NCI-H1105 (cell line): ENCODE measurements at places on chromosomes 2 and 18.

DNA sequence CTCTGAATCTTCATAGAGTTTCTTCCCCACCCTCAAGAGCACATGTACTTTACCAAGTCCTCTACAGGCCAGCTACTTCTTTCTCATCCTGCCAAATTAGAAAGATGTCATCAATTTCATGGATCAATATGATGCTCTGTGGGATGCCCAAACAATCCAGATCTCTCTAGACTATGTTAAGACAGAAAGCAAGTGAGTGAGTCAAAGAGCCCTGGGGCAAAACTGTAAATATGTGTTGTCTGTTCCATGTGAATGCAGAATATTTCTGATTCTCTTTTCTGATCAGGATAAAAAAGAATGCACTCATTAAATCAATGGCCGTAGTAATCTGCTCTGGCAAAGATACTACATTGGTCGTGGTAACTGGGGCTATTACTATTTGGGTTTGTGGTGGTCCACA is 53.1 kb upstream of the ROCK2 start:
- no peak for DNase-seq

DNA sequence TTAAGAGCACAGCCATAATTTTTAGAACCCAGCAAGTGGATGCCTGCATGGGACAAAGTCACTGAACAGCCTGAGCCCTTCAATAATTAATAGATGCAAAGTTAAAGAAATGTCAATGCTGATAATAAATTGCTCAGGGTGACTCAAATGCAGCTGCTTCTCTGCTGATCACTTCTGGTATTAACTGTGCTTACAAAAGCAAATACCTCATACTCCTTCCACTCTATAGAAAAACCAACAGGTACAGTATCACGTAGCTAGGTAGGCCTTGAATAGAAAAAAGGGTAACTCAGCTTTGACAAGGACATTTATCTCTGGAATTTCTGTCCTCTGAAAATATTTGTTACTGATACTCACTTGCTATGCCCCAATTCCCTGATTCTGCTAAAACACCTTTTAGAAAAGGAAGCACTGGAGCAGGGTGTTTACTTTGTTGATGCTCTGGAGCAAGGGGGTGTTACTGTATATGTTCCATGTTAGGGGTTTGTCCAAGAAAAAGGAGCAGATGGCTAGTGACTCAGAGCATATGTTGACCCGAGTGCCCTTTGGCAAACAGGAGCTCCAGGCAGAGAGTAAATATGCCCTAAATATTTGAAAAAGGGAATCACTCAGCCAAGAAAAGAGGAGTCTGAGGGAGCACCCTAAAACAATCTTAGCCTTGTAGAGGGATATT is 59.1 kb upstream of the RTN4 start:
- DNase-seq, result no peak

GRCh38 chr2:144546933-144547332 is 27.0 kb upstream of the ZEB2 start:
- no peak for DNase-seq

GRCh38 chr2:37361216-37361815 is 16.9 kb downstream of the QPCT start:
- no peak for DNase-seq

DNA sequence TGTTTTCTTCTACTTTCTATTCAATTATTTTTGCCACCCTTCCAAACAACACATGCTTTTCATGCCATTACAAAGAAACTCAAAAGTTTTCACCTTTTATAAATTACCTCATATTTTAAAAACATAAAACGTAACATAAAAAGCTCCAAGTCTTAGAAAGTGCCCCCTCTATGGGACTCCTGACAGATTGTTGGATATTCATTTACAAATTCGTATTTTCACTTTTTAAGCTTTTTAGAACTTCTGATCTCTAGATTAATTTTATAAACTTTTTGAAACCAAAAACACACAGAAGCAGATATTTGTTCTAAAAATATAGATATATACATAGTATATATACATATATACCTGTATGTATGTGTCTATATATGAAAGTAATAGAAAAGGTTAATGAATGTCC is 1.5 kb downstream of the COL5A2 start:
- no peak for DNase-seq

DNA sequence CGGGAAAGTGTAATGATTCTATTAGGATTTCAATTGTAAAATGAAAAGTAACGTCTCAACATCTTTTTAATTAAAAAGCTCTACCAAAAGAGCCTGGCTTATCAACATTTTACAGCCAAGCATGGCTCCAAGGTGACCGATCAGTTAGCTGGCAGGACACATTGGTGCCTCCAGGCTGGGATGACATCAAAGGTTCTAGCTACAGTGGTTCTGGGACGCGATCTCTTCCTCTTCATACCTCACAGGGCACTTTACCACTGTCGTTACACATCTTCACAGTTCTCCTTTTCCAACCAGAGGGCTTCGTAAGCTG is 693 bp downstream of the ORC2 start:
- no peak for DNase-seq

GRCh38 chr2:78985558-78985957 is 39.9 kb upstream of the REG3G start:
- no peak for DNase-seq

DNA sequence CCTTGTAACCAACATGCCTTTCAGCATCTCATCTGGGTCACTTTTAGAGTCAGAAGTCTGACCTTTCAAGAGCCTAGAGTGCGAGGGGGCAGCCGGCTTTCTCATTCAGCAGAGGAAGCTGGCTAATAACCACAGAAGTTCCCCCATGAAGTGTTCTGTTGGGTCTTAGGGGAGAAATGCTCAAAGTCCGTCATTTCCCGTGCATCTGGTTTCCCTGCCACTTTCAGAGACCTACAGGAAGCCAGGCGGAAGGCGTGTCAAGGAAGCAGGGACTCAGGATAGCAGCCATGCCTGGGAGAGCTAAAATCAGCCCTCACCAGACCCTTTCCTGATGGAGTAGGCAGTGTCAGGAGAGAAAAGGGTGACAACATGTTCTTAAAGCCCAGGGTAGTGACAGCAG is 301.8 kb upstream of the ID2 start:
- DNase-seq, result no peak

GRCh38 chr2:15449556-15450236 is 111.4 kb downstream of the NBAS start:
- no peak for DNase-seq

DNA sequence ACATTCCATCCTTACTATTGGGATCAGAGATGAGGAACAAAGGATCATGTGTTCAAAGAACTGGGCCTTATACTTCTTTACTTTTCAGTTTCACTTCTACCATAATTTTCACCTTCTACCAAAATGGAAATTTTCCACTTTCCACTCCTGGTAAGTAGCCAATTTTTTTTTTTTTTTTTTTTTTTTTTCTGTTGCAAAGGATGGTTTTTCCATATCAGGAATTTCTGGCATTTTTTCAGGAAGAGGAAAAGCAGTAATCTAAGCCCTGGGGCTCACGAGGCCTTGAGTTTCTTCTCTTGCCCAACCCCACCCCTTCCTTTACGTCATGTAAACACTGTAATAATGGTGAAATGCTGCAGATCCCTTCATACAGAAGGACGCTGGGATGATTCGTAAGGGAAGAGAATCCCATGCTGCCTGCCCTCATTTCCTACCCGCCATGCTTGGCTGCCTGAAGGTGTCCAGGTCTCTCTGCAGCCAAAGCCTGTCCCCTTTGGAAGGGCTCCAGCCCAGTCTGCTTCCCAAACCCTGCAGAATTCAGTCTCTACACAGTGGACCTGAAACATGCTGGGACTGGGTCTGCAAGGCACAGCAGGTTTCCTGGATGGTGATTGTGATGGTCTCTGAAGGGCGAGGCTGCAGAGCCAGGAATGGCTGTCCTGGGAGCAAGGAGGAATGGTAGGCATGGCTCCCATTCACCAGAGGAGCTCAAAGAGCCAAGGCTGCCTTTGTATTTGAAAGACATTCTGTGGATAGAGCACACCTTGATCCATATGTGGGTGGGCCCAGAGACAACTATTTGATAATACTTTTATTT is 57.0 kb downstream of the EFR3B start:
- DNase-seq, result no peak

DNA sequence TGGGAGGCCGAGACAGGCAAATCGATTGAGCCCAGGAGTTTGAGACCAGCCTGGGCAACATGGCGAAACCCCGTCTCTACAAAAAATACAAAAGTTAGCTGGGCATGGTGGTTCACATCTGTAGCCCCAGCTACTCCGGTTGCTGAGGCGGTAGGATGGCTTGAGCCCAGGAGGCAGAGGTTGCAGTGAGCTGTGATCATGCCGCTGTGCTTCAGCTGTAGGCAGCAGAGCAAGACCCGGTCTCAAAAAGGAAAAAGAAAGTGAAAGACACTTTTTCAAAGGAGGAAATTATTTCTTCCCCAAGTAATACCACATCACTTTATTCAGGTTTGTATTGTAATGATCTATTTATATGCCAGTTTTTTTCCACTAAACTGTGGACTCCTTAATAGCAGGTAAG is 35.7 kb upstream of the TAF4B start:
- no peak for DNase-seq

- peak; percentile 77 for DNase-seq
These were observed 67.4 kb downstream of the STEAP3 start for GRCh38 chr2:119290859-119291587.

- DNase-seq, result no peak
These were observed 202.5 kb upstream of the SESTD1 start for GRCh38 chr2:179467111-179467510.

DNA sequence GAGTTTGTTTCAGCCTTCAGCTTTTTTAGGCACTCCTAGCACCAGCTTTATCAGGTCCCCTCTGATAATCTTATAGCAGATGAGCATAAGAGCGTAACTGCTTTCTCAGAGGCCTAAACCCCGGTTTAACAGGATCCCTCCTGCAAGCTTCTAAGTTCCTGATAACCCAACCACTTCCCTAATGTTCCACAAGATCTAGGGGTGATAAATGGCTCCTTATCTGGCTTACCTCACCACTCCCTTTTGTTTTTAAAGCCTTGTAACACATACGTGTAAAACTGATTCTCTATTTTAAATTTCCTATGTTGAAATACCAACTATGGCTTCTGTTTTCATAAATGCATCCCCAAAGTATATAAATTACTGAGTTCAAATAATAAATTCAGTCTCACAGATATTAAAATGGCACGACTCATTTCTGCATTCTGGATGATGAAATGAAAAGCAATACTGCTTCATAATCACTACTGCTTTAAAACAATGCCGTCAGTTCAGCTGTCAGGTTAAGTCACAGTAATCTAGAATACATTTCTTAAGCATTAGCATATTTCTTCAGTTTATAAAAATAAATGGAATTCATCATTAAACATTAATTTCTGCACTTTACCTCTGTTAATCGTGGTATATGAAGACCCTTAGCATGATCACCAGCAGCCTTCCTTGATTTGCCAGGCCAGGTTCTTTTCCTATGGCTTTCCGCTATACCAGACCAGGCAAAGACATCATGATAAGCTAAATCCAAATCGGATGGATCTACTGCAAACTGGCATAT is 126.3 kb downstream of the C2orf74 start:
- DNase-seq, result no peak

DNA sequence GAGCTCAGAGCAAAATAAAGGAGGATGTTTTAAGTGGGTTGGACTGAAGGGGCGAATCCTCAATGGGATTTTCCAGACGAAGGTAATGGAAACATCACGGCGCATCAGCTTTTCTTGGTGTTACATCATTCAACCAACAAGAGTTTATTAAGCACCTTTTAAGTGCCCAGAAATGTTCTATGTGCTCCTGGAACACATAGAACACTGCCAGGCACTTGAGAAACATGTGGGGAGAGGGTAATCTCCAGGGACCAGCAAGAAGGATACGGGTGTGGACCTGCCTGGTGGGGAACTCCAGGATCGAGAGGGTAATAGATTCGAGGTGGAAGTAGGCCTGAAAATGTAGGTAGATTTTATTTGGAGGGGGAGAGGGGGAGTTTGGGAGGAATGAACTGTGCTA is 168.6 kb downstream of the PRKCE start:
- no peak for DNase-seq

DNA sequence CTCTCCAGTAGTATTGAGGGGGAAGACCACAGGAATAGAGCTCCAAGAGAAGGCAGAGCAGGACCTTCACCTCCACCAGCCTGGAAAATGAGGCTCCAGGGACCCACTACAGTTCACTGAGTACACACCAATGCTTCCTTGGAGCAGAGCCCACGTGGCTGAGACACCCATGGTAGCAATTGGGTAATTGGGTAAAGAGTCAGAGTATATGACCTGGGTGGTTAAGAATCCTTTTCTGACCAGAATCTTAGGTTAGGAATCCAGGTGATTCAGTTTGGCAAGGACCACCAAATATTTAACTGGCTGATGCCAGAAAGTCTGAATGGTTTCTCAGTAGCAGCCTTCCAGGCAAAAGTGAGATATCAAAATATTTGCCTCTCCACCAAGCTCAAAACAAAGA is 107.7 kb downstream of the MDH1 start:
- no peak for DNase-seq

DNA sequence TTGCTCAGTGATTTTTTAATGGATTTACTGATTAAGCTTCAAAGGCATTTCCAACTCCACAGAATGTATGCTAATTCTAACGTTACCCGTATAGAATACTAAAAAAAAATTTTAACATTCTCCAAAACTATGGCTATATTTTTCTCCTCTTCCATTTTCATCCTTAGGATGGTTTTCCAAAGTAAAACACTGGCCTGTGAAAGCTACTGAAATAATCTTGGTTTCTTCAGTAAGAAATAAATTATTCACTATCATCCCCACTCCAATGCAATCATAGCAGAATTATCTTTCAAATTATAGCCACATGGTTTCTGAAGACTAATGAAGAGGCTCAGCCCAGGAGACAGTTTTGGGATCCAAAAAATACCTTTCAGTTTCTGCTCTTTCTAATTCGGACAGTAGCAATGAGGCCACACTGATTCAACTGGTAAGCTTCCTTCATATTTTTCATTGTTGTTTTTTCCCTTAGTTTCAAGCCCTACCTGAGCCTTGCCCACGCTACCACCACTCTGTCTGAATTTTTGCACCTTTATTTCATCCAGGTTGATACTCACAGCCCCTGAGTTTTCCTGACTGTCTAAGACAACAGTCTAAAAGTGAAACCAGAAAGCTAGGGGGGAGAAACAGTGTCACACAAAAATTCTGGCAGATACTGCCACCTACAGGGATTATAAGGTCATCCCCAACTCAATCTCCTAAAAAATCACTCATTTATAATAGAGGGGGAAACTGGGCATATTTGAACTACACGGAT is 887.9 kb downstream of the NRXN1 start:
- peak; percentile 51 for DNase-seq

- no peak for DNase-seq
These were observed 20.7 kb downstream of the B3GNT2 start for GRCh38 chr2:62216616-62217015.

- DNase-seq, result no peak
These were observed 214.9 kb downstream of the L3MBTL4 start for GRCh38 chr18:6199777-6200176.
